Naive thymus-derived CD8-positive, alpha-beta T cell (primary cell): ENCODE measurements at places on chromosomes 7 and 10.

DNA sequence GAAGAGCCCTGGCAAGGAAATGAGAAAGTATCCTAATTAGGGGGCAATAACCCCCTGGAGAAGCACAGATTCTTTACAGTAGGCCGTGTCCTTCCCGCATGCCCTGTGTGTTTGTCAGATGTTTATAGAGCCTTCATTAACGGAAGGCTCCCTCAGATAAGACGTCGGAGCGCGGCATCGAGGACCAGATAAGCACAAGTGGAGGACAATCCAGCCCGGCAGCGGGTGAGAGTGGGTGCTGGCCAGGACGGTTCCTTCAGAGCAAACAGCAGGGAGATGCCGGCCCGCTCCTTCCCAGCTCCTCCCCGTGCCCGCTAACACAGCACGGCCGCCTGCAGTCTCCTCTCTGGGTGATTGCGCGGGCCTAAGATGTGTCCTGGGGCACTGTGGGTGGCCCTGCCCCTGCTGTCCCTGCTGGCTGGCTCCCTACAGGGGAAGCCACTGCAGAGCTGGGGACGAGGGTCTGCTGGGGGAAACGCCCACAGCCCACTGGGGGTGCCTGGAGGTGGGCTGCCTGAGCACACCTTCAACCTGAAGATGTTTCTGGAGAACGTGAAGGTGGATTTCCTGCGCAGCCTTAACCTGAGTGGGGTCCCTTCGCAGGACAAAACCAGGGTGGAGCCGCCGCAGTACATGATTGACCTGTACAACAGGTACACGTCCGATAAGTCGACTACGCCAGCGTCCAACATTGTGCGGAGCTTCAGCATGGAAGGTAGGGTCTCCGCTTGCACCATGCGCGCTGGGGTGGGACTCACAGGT, at the start of gene GDF2:
TSS of gene GDF2 (plus strand) at position 155 of the 762 bp plus-strand sequence. CDS start at position 370, 215 bp downstream.
- H3K27ac ChIP-seq = no peak within 1 kb of the TSS
- no peaks in the 10 kb centered on the region for H3K4me1 ChIP-seq
- peaks cover 25% of the 10 kb centered on the region for H3K27me3 ChIP-seq
- DNase-seq = no peak
- H3K4me3 ChIP-seq = no peak within 1 kb of the TSS
- no peaks in the 10 kb centered on the region for H3K36me3 ChIP-seq

DNA sequence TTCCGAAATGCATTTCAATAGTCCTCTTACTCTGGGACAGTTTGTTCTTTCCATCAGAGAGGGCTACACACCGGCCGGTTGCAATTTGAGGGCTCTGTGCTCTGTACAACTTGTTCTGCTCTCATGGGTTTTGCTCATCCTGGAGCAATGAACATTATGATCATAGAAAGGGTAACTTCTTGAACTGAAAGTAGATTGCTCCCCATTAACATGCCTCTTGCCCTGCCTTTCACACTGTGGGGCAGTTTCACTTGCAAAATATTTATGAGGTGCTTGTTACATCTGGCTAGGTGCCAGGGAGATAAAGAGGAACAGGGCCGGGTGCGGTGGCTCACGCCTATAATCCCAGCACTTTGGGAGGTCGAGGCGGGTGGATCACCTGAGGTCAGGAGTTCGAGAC, 97.3 kb upstream of the MPP7 start:
- no peaks in the 10 kb centered on the region for H3K36me3 ChIP-seq
- no peak overlapping the region for H3K27ac ChIP-seq
- peaks cover 9% of the 10 kb centered on the region for H3K4me1 ChIP-seq
- DNase-seq = no peak
- H3K4me3 ChIP-seq = no peak overlapping the region

DNA sequence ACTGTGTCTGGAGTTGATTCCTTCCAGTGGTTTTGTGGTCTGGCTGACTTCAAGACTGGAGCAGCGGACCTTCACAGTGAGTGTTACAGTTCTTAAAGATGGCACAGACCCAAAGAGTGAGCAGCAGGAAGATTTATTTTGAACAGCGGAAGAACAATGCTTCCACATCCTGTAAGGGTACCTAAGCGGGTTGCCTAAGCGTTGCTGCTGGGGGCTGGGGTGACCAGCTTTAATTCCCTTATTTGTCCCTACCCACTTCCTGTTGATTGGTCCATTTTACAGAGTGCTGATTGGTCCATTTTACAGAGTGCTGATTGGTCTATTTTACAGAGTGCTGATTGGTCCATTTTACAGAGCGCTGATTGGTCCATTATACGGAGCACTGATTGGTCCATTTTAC, 13.2 kb downstream of the AKR1B15 start:
- peak overlapping the region; percentile 65 for H3K4me3 ChIP-seq
- peaks cover 9% of the 10 kb centered on the region for H3K4me1 ChIP-seq
- H3K36me3 ChIP-seq = no peaks in the 10 kb centered on the region
- no peaks in the 10 kb centered on the region for H3K27me3 ChIP-seq
- peak; percentile 72 for DNase-seq

GRCh38 chr10:1498746-1499358, 238.5 kb downstream of the ADARB2 start:
- H3K36me3 ChIP-seq = no peaks in the 10 kb centered on the region
- no peak overlapping the region for H3K27ac ChIP-seq
- DNase-seq = no peak
- H3K27me3 ChIP-seq = no peaks in the 10 kb centered on the region
- H3K4me3 ChIP-seq = no peak overlapping the region

GRCh38 chr7:40923626-40924025, 779.3 kb downstream of the INHBA start:
- no peaks in the 10 kb centered on the region for H3K36me3 ChIP-seq
- no peak overlapping the region for H3K4me3 ChIP-seq
- no peaks in the 10 kb centered on the region for H3K27me3 ChIP-seq
- H3K4me1 ChIP-seq = no peaks in the 10 kb centered on the region

- peaks cover 12% of the 10 kb centered on the region for H3K4me1 ChIP-seq
- H3K27ac ChIP-seq = no peak overlapping the region
- H3K27me3 ChIP-seq = no peaks in the 10 kb centered on the region
- no peaks in the 10 kb centered on the region for H3K36me3 ChIP-seq
- H3K4me3 ChIP-seq = no peak overlapping the region
- no peak for DNase-seq
Measured at GRCh38 chr10:69650589-69651261, 20.7 kb downstream of the FAM241B start.

DNA sequence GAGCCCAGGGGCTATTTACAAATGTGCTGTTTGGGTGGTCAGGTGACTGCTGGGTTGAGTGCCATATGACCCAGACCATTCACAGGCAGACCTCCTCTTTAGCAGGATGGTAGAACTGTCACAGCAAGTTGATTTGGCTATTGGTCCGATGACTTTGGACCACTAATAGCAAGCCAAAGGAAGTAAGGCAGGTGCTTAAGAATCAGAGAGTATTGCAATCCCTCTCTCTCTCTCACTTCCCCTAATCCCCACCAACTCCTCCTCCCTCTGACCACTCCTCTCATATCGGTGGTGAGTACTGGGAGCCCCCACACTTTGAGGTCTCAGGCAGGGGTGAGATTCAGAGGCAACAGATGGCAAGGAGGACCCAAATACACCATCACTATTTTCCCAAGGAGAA, 165.3 kb downstream of the TRIL start:
- no peaks in the 10 kb centered on the region for H3K4me1 ChIP-seq
- H3K27ac ChIP-seq = no peak overlapping the region
- no peak for DNase-seq
- no peak overlapping the region for H3K4me3 ChIP-seq
- H3K27me3 ChIP-seq = peaks cover 1% of the 10 kb centered on the region
- H3K36me3 ChIP-seq = no peaks in the 10 kb centered on the region

GRCh38 chr7:42194238-42194637, 42.8 kb downstream of the GLI3 start:
- H3K4me1 ChIP-seq = peaks cover 7% of the 10 kb centered on the region
- no peak overlapping the region for H3K27ac ChIP-seq
- no peaks in the 10 kb centered on the region for H3K36me3 ChIP-seq
- no peak for DNase-seq
